ENCODE measurements at places on chromosomes 11 and 22. TPM values are rescaled to one million over a fixed set of nuclear protein-coding genes. Genes with fewer than 3 reads are reported as not detected.

The THY1 gene
- total RNA-seq = 669 TPM

The SLC22A6 gene
- total RNA-seq = not detected

The SLC22A8 gene
- total RNA-seq = not detected

The OSBP2 gene
- 1.4 TPM for total RNA-seq

The RCOR2 gene
- total RNA-seq = 0.97 TPM

The MAP6 gene
- 2.6 TPM for total RNA-seq

The SPON1 gene
- total RNA-seq = 3.6 TPM

The ARVCF gene
- 25.2 TPM for total RNA-seq

The DERL3 gene
- total RNA-seq = 0.43 TPM

The BCO2 gene
- 1.5 TPM for total RNA-seq

The OR4D5 gene
- not detected for total RNA-seq

The CALCA gene
- total RNA-seq = 0.22 TPM

The IL18 gene
- total RNA-seq = 0.39 TPM

The OR52E8 gene
- not detected for total RNA-seq

The CTSC gene
- 25.0 TPM for total RNA-seq

The TREH gene
- not detected for total RNA-seq

The DDB1 gene
- 232 TPM for total RNA-seq

The MGAT3 gene
- 0.13 TPM for total RNA-seq

The TBX1 gene
- total RNA-seq = not detected

The PAK1 gene
- total RNA-seq = 35.1 TPM

The ENTHD1 gene
- under 0.01 TPM for total RNA-seq

The OR5A1 gene
- total RNA-seq = not detected

The CRY2 gene
- total RNA-seq = 18.3 TPM

The ARHGEF17 gene
- total RNA-seq = 39.6 TPM

The SEC14L2 gene
- 18.2 TPM for total RNA-seq

The PPME1 gene
- 27.1 TPM for total RNA-seq

The RFPL3 gene
- not detected for total RNA-seq

The LRRC51 gene
- total RNA-seq = 5.4 TPM

The MPPED1 gene
- 0.39 TPM for total RNA-seq

The RFPL1 gene
- total RNA-seq = not detected

The KRTAP5-1 gene
- total RNA-seq = not detected

The SMIM38 gene
- total RNA-seq = 0.11 TPM

The C11orf16 gene
- total RNA-seq = not detected

The TFIP11 gene
- 30.5 TPM for total RNA-seq

The XPNPEP3 gene
- total RNA-seq = 16.0 TPM

The PLAAT2 gene
- not detected for total RNA-seq

The NAT10 gene
- 32.0 TPM for total RNA-seq

The FIBIN gene
- total RNA-seq = 6.0 TPM
